ENCODE measurements at places on chromosomes 6 and 20.
A peak's percentile ranks its signal among the peaks of the same experiment; 100 is the strongest.

DNA sequence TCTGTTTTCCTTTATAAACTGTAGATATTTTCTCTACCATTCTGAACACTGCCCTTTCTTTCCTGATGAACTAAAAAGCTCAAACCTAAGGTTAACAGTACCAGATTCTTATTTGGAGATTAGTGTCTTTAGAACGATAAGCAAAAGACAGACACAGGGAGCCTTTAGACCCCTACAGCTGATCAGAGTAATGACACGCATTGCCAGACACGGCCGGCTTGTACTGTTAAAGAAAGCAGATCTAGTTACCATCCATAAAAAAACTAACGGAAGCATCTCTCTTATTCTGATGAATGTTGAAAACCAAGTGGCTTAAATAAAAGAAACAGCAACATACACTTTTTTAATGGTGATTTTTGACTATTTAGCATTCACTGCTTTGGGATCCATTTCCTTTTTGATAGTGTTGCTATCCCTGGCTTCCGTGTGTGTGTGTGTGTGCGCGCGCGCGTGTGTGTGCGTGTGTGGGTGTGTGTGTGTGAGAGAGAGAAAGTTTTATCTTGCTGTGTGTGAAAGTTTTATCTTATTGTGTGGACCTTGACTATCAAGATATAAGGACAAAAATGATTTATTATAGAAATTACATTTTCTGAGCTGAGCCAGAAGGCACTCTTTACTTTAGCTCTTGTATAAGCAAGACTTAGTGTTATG lies 95.6 kb upstream of the SLC35B3 start:
- no peak for DNase-seq

GRCh38 chr6:92559003-92559402 lies 860.4 kb downstream of the EPHA7 start:
- no peak for DNase-seq

GRCh38 chr6:163386329-163386908 lies 28.1 kb upstream of the QKI start:
- no peak for DNase-seq

GRCh38 chr6:124881898-124882578 lies 80.2 kb upstream of the RNF217 start:
- DNase-seq = no peak

DNA sequence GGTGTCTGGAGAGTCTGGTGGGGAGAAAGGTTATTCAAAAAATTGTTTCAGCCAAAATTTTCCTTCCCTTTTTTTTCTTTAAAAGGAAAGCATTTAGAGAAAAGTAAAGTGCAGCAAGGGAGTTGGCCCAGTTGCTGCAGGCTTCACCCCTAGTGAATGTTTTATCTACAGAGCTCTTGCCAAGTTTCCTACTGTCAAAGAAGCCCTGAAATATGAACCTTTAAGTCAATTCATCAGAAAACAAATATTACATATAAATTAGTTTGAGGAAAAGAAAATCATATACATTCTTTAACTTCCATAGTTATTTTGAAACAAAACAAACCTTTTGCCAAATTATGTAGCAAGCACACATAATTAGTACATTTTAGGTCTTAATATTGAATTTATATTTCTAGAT lies 25.0 kb upstream of the HMGCLL1 start:
- DNase-seq = no peak

DNA sequence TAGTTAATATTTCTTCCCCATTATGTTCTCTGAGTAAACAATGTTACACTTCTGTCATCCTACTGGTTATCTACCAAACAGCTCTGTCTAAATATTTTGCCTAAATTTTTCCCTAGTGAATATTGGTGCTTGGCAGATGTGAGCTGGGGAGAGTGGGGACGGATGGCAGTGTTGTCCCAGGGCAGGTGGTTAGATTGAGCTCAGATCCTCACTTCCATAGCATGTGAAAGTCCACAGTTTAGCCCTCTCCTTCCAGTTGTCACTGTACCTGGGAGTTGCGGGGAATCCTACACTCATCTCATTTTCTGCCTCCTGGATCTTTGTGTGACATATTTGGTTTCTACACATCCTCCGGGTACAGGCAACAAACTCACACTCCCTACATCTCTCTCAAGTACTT lies 484.9 kb downstream of the EPM2A start:
- DNase-seq = no peak

- no peak for DNase-seq
These were observed 22.2 kb downstream of the TNXB start for GRCh38 chr6:32086661-32087573.

- no peak for DNase-seq
These were observed 54.7 kb downstream of the GFOD1 start for GRCh38 chr6:13432526-13433184.

DNA sequence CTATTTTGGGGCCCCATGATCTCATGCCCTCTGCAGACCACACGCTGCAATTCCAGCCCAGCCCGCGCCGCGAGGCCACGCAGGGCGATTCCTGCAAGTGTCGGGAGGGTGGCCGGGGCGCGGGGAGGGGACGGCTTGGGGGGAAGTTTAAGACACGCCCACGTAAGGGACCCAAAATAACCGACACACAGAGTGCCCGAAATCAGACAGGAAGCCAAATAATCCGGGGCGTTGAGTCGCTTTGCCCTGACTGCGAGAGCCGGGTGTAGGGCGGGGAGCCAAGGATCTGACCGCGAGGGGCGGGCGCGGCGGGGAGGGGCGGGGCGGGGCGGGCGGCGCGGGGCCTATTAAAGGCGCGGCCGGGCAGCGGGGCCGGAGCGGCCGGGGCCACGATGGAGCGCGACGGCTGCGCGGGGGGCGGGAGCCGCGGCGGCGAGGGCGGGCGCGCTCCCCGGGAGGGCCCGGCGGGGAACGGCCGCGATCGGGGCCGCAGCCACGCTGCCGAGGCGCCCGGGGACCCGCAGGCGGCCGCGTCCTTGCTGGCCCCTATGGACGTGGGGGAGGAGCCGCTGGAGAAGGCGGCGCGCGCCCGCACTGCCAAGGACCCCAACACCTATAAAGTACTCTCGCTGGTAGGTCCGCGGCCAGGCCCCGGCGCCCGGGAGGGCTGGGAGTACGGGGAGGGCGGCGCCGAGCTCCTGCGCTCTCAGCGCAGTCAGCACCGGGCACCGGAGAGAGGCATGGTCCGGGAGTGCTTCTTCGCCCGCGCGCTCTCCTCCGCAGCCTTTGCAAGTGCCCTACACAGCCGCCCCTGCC lies at the start of gene ENPP1:
TSS of gene ENPP1 (plus strand) at position 377 of the 816 bp plus-strand sequence. CDS start at position 393, 16 bp downstream.
- DNase-seq = peak; percentile 38

DNA sequence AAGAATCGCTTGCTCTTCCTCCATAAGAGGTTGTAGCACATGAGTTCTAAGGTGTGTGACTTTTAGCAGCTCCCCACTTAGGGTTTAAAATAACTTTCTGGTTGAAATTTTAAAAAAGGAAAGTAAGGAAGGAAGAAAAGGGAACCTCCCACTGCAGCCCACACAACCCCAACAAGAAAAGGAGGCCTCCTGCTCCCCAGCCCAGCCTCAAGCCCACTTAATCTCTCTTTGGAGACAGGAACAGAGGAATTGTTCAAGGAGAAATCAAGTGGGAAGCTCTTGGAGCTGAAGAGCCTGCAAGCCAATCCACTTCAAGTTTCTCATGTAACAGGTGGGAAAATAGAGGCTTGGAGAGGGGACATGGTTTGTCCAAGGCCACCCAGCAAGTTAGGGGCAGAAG lies 39.1 kb upstream of the PREX1 start:
- no peak for DNase-seq

GRCh38 chr6:1515280-1515679 lies 94.4 kb upstream of the FOXC1 start:
- no peak for DNase-seq

DNA sequence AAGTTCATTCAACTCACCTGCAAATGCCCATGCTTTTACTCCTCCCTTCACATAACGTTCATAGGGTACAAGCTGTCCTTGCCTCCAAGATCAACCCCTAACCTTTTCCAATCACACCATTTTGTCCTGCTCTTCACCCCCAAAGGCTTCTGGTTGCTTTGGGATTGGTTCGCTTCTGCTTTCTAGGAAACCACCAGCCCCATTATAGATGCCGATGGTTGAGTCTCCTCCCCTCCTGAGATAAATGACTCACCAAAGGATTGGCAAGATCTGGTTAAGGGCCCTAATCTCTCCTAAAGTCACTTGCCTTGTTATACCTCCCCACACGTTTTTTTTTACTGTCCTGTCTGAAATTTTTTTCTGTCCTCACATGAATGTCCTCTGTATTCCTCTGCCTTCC lies 311.4 kb downstream of the HACE1 start:
- no peak for DNase-seq

- no peak for DNase-seq
These were observed 17.1 kb downstream of the TRIM27 start for GRCh38 chr6:28906669-28907068.

- DNase-seq = no peak
These were observed 104.9 kb downstream of the CENPW start for GRCh38 chr6:126444659-126445273.

GRCh38 chr6:21883595-21884328 lies 290.2 kb downstream of the SOX4 start:
- no peak for DNase-seq

DNA sequence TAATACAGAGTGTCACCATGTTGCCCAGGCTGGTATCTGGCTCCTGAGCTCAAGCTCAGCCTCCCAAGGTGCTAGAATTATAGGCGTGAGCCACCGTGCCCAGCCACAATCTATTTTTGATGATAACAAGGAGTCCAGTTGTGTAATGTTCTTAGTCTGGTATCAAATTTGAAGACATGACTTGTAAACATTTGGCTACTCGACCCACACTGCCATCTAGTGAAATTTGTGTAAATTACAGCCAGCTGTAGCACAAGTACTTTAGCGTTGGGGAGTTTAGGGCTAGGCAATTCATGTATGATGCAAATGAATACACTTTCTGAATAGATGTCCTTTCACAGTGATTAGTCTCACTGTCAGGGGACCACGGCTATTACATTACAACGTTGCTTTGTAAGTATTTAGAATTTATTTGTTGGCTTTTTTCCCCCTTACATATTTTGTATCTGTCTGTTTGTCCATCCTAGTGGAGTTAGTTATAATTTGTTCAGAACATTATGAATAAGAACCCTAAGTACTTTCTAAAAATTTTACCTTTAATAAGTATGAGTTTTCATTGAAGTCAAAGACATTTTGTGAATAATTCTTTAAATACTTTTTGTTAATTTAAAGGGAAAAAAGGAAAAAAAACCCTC lies 139.7 kb downstream of the PRDM13 start:
- peak; percentile 34 for DNase-seq

DNA sequence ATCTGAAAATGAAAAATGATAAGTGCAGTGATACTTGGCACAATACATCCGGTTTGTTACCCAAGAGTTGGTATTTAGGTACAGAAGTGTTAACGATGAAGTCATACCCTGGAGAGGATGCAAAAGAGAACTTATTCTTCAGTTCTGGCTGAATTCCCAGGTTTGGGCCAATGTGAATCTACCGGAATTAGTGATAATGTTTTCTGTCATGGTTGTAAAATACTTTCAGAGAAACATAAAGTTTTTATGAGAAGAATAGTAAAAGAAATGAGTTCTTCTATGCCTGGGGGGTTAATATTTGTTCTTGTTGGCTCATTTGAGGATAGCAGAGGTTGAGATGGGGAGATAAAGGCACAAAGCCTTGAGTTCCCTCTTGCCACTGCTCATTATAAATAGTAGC lies 509.9 kb upstream of the POU3F2 start:
- no peak for DNase-seq

DNA sequence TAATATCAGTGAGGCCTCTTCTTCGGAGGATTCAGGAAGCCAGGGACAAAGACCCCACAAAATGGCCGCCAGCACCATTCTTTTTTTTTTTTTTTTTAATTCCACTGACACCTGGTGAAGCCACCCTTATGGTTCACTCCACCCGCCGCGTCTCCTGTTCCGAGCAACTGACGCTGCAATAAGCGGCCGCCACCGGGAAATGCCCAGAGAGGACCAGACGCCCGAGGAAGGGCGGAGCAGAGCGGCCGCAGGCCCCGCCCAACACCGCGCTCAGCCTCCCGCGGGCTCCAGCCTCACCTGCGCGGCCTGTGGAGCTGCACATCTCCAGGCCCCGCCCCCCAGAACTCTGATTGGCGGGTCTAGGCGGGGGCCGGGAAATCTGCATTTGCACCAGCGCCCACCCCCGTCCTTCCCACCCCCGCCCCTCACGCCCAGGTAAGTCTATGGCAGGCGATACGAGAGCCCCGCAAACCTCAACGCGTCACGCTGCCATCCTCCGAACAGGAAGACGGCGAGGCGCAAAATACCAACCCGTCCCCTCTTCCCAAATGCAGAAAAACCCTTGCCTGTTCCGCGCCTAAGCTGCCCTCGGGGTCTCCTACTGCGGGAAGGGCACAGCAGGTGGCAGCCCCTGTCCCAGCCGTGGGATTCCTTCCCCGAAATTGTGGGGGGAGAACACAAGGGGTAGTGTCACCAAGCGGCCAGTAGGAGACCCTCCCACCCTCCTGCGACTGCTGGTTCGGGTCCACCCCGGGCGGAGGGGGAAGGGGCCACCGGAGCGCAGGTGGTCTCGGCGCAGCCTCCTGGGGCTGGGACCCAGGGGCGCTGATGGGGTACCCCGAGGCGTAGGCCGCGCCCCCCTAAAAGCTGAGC lies 960 bp downstream of the ATP9A start:
- peak; percentile 1 for DNase-seq

DNA sequence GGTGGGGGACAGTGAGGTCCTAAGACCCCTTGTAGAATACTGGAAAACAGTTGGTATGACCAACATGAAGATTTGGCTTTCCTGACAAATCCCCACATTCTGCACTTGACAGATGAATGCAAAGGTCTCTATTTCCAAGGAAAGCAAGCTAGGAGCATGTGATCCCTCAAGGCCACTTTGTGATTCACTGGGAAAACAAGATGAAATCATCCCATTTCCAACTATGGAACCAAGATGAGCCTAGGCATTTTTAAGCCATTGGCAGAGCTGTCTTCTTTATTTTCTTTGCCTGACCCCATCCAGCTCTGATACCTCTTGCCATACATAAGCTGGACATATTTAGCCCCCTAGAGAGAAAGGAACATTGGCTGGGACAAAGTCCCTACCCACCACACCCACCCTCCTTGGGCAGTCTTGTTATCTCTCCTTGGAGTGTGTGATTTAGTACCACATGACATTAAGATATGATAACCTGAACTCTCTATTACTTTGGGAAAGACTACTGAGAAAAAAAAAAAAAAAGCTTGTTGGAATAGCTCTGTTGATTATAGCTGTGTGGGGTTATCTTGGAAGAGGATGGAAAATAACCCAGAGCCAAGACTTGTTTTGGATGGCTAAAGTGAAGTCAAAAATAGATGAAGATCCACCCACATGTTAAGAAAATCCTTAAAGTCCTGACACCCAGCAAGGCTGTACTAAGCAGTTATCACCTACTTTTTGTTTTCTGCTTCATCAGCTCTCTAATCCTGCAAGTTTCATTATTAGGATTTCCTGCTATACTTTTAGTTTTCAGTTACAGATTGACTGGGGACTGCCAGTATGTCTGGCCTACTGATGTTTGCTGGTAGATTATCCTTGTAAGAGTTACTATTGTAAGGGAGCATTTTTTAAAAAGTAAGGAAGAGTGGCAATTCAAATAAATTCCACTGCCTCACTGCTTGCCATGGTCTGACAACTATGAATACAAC lies 90.1 kb upstream of the PREP start:
- DNase-seq = no peak

DNA sequence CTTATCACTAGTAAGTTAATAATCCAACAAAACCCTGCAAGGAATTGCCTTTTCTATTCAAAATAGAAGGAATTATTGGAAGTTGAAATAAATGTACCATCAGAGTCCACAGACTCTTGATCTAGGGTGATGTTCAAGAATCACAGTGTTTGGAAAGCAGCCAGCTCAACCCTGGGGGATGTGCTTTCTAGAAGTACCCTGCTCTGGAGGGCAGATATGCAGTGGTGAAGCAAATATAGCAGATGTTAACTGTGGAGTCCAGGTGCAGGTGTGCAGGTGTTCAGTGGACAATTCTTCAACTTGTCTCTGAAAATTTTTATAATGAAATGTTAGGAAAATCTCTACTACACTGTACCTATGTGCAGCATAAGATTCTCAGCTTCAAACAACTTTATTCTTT lies 9.1 kb upstream of the INSM1 start:
- DNase-seq = no peak
